ENCODE measurements at places on chromosomes 11 and 22.

GRCh38 chr11:64222651-64223000, 3.4 kb downstream of the TRPT1 start:
- no peak for DNase-seq

DNA sequence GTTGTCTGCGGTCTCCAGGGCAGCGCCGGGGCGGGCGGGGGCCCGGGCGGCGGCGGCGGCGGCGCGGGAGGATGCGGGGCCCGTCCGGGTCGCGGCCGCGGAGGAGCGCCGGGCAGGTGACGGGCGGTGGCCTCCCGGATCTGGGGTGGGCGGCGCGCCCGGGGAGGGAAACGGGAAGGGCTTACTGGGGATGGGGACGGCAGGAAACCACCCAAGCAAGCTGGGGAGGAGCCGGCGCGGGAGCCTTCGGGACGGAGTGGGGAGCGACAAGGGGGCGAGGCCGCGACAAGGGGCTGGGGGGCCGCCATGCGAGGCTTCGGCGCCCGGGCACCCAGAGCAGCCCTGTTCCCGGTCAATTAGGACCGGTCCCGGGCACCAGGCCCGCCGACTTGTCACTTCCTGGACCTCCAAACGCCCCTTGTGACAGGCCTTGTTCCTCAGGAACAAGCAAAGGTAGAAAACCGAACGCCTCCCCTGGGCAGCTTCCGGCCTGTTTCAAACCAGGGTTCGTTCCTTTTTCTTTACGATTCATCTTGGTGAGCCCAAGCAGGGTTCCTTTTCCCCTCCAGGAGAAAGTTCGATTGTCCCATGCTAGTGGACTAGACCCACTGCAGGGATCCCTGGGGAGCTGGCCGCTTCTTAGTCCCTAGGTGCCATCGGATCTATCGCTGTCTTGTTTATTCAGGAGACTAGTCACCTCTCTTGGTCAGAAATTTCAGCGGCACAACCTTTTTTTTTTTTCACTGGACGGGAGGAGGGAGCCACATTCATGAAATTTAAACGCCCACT, 492 bp downstream of the JHY start:
- no peak for DNase-seq

- DNase-seq = peak; percentile 82
Observed at GRCh38 chr11:126115816-126116331, 53.2 kb upstream of the CDON start.

GRCh38 chr22:49086606-49087157, 741.0 kb downstream of the BRD1 start:
- DNase-seq = no peak

DNA sequence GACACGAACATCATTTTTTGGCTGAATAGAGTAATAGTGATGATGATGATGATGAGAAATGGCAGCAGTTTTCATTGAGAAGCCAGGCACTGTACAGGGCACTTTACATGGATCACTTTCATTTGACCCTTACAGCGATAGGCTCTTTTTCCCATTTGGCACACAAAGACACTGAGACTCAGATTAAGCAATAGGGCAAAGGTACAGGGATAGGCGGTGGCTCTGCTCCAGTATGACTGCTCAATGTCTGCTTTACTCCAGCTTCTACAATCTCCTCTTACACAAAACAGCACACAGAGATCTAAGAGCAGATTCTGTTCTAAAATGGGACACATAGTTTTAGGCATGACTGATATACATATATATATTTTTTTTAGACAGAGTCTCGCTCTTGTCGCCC, 40.6 kb downstream of the MPPED2 start:
- no peak for DNase-seq

- no peak for DNase-seq
Observed at GRCh38 chr11:67642173-67643120, 2.9 kb upstream of the TBX10 start.

- DNase-seq = no peak
Observed at GRCh38 chr11:72361321-72361720, 73.0 kb downstream of the CLPB start.

DNA sequence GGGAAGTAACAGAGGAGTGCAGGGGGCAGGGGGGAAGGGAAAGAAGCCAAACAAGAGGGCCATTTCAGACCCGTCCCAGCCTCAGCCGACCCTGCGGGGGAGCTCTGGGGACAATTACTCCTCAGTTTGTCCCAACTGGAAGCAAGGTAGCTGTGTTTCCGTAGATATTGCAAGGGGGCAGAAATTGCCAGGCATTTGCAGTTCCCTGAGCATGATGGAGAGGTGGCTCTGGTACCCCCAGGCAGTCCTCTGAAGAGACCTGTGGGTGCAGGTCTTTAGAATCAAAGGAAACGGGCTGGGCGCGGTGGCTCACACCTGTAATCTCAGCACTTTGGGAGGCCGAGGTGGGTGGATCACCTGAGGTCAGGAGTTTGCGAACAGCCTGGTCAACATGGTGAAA, 13.8 kb upstream of the JAM3 start:
- DNase-seq = no peak

GRCh38 chr11:12130180-12130980, 20.0 kb downstream of the MICAL2 start:
- no peak for DNase-seq

DNA sequence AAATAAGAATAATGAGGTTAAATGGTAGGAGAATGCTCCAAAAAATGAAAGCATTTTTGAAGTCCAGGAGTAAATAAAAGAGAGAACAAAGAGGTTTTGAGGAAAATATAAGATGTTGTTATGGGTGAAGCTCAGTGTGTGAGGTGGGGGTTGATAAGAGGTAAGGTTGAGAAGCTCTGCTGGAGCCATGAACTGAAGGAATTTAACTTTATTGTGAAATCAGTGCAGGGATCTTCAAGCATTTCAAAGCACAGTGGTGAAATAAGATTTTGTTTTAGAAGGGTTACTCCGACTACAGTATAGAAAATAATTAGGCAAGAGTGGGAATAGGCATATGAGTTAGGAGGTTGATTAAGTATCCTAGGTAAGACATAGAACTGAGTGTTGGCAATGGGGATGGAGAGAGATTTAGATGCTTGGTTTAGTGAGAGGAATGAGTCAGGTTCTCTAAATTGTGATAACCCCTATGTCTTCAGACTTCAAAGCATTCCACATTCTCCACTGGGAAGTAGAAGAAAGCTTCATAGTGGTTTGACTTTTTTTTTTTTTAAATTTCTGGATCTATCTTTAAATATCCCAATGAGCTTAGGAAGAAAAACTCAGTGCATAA, 403.2 kb downstream of the AASDHPPT start:
- peak; percentile 43 for DNase-seq

GRCh38 chr22:17869285-17870096, 95.2 kb upstream of the BID start:
- DNase-seq = no peak

GRCh38 chr22:38707346-38707745, 1.6 kb downstream of the GTPBP1 start:
- no peak for DNase-seq

DNA sequence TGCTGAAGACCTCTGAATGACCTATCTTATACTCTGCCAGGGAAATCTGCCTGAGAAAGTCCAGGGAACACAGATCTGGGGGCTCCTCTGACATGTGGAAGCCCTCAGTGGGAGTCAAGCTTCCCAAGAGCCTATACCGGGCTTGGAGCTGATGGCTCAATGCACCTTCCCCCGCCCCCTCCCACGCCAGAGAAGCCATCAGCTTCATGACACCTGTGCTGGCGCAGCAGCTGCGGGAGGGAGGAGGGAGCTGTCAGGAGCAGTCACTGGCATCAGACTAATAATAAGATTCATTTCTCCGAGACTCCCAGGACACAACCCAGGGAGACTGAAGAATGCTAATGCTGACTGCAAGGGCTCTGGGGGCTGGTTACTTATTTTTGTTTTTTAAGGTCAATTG, 47.8 kb downstream of the SPATA19 start:
- no peak for DNase-seq

DNA sequence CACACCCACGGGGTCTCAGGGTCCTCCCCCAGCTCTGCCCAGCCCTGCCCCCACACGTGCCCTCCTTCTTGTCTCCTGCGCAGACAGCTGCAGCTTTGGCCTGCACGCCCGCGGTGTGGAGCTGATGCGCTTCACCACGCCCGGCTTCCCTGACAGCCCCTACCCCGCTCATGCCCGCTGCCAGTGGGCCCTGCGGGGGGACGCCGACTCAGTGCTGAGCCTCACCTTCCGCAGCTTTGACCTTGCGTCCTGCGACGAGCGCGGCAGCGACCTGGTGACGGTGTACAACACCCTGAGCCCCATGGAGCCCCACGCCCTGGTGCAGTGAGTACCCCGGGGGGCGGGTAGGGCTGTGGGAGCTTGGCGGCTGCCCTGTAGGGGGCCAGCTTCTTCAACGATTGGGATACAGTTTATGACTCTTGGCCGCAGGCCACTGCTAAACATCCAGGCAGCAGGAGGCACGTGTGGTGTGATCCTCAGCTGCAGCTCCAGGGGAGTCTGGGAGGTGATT, 30.8 kb downstream of the ST14 start:
- DNase-seq = no peak

DNA sequence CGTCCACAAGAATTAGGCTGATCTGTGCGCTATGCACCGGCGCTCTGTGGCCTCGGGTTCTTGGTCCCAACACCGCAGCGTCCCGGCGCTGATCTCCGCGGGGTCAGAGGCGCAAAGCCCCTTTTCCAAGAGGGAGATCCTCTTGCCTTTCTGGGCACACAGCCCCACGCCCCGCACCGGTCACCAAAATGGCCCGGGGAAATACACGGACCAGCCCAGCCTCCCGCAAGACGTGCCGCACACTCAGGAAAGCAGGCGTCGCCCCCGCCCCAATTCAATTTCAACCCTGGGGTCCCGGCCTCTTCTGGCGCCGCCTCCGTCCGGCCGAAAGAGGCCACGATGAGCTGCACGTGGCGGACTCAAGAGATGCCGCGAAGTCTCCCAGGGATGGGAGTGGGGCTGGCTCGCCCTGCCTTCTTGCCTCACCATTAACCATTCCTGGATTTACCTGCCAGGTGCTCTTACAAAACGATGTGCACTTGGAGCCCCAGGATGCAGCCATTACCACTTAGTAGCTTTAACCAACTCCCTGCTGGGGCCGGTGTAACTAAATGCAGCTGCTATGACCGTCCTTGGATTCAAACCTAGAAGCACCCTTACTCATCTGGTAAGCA, 10.5 kb downstream of the PIWIL3 start:
- DNase-seq = peak; percentile 4

Data from myocyte (in vitro differentiated cells).